Inflammatory macrophage treated with lipopolysaccharide for 1 hour (primary cell): ENCODE measurements at places on chromosomes 7 and 10.

DNA sequence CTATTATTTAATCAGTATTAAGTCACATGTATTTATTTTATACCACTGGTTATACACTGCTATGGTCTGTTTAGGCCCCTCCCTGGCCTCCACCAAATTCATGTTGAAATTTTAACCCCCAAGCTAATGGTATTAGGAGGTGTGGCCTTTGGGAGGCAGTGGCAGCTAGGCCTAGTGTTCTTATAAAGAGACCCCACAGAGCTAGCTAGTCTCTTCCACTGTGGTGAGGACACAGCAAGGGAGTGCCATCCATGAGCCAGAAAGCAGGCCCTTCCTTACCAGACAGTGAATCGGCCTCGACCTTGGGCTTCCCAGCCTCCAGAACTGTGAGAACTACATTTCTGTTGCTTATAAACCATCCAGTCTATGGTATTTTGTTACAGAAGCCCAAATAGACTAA lies 28.7 kb downstream of the RBM48 start:
- DNase-seq = no peak

DNA sequence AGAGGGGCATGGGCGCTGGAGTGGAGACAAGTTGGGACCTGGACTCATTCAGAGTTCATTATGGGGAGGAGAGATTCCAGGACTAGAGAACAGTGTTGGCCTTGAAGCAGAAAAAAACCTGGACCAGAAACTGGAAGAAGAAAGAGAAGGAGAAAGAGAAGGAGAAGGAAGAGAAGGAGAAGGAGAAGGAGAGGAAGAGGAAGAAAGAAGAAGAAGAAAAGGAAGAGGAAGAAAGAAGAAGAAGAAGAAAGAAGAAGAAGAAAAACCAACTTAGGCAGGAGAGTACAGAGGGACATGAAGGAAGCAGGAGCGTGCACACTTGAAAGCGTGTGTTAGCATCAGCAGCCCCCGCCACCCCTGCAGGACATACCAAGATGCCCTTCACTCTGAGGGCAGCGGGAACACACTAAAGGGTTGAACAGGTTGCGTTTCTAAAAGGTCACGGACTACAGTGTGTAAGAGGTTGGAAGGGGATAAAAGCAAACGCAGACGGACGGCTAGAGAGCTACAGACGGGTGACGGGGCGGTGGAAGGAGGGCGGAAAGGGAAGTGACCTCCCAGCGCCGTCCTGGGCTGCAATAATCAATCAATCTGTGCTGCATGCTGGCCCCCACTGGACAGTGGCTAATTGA lies 95.3 kb downstream of the SEC61G start:
- no peak for DNase-seq

DNA sequence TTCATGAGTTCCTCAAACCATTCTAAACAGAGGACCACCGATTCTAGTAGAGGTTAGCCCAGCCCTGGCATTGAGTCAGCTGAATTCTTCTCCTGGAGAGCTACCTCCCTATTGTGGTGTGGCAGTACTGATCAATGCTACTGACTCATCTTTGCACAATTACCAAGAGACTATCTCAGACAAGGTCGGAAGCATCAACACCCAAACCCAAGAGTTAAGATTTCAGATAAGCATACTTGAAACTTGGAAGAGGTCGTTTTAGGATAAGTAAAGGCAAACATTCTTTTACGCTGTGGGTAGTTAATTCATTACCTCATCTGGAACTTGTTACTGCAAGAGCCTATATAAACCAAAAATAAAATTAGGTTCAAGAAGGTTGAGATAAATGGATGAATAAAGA lies 154.6 kb upstream of the NRBF2 start:
- DNase-seq = no peak

DNA sequence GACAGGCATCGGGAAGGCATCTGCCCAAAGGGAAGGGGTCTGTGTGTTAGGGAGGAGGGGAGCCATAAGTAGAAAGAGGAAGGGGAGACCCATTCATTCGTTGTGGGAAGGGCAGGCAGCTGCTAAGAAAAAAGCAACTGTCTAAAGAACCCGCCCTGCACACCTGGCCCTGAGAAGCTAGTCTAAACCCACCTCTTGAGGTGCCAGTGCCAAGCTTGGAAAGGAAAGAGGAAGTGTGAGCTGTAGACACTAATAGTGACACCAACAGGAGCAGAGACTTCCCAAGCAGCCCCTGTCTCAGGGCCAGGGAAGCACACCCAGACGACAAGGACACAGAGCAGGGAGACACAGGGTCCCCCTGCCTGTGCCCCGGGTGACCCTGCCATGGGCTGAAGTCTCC lies 40.8 kb upstream of the PRSS58 start:
- DNase-seq = no peak

DNA sequence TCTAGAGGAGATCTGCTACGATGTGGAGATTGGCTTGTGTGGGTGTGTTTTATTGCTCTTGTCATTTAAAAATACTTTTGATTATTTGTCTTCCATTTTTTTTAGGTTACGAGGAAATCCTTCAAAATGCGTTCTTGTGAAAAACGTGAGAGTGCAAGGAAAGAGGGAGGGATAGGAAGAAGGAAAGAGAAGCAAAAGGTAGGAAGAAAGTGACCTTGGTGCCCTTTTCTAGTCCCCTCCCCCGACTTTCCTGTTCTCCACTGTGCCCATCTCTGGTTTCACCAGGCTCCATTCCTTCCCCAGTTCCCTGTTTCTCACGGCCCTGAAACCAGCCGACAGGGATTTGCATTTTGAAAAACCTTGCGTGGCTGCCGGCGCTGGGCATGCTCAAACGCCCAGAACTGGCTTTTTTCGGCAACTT lies 506 bp upstream of the GNAI1 start:
- DNase-seq = peak; percentile 23

DNA sequence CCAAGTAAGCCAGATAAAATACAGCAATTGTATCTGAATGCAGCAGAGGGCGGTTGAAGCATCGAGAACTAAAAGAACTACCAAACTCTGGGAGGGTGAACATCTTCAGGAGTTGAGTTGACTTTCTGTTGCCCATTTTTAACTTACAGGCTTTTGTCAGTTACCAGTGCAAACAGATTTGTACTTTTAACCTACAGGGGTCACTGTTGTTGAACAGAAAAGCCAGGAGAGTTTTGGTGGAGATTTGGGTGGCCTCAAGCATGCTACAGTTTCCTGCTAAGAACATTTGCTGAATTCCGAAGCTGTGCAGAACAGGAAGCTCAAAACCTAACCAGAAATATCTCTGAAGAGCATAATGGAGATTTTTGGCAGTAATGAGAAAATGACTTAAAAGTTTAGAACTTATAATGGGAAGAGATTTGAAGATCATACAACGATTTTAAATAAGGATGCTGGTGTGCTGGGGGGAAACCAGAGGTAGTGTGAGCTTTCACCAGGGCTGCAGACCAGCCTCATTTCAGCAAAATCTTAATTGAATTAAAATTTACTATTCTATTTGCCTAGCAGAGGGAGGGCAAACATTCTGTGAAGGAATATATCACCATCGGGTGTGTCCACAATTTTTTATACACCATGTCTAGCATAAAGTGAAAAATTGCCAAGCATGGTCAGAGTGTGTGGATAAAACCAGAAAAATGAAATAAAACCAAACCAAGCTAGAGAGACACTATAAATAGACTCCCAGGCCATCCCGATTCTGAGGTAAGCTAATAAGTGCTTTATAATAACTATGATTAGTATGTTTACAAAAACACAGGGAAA lies 208.6 kb upstream of the CCDC6 start:
- DNase-seq = peak; percentile 18

DNA sequence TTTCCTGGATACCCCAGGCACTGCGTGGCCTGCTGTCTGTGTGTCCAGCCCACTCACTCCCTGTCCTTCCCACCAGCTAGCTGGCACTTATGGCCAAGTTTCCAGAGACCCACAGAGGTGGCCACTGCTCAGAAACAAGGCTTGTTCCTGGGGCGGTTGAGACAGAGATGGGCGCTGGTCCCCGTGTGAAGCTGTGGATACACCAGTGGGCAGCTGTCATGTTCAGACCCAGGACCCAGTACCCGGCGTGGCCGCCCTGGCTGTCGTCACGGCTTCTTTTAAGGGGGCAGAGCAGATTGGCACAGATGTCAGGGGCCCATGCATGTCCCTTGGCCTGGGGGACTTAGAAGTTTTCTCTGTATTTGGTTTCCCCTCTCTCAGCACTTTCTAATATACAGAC lies 36.3 kb downstream of the FOXL3 start:
- DNase-seq = no peak

GRCh38 chr7:47249361-47249760 lies 332.6 kb downstream of the TNS3 start:
- no peak for DNase-seq

DNA sequence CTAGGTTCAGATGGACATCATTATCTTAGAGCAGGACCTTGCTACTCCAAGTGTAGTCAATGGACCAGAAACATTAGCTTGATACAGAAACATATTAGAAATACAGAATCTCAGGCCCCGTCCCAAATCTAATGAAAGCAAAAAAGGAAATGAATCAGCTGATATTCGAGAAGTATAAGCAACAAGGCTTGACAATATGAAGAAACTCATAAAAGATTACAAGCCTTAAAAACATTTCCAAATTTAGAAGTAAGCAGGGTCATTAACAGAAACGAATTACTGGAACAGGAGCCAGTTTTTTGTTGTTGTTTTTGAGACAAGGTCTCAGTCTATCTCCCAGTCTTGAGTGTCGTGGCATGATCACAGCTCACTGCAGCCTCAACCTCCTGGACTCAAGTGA lies 40.5 kb upstream of the GSAP start:
- peak; percentile 44 for DNase-seq

DNA sequence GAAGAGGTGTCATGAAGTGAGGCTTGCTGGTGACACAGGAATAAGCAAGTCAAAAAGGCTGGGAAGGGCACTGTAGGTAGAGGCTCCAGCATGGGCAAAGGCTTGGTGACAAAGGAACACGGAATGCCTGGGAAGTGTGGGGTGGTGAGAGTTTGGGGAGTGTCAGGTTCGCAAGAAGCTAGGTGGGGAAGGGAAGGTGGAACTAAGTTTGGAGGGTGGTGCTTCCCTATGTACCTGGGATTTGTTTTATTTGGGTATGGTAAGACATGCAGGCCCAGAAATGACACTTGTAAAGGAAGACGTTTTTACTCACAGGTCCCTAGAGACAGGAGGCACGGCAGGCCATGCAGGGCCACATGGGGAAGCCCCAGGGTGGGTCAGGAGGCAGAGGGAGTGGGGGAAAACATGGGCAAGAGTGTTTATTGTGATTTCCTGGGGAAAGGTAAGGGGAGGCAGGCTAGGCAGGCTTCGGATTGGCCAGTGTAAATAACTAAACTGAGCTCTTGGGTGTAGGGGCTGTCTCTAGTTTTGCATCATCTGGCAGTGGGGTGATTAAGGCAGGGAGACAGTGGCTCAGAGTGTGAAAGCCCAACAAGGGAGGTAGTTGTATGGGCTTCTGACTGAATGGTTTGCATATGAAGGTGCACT lies 52.1 kb downstream of the SH2D4B start:
- DNase-seq = no peak

DNA sequence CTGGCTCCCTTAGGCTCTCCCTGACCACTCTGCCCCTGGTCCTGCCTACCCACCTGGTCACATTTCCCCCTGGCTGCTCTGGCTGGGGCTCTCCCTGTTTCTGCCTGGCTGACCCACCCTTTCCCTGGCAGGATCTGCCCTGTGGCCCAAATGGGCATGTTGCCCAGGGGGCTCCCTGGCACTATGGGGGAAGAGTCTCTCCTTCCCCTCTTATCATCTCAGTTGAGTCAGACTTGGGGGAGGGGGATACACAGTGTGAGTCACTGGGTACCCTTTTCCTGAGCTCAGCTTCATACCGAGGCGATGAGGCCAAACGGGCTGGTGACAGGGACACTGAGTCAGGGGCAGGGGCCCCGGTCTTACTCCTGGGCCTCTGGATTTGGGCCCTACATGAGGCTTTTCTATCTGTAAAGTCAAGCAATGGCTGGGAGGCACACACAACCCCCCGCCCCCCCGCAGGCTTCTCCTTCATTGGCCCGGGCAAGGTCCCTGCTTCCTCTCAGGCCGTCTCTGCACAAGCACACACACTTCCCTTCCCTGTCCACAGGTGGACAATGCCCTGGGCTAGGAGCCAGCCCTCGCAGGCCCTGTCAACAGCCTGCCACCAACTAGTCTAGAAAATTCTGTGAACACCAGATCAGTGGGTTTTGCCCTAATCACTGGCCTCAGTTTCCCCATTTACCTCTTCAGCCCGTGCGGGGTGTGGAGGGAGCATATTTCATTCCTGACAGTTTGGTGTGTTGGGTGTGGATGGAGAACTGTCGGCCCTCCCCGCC lies 627 bp upstream of the FLNC start:
- DNase-seq = no peak

- no peak for DNase-seq
Measured at GRCh38 chr10:51700228-51700817, 928 bp upstream of the CSTF2T start.

DNA sequence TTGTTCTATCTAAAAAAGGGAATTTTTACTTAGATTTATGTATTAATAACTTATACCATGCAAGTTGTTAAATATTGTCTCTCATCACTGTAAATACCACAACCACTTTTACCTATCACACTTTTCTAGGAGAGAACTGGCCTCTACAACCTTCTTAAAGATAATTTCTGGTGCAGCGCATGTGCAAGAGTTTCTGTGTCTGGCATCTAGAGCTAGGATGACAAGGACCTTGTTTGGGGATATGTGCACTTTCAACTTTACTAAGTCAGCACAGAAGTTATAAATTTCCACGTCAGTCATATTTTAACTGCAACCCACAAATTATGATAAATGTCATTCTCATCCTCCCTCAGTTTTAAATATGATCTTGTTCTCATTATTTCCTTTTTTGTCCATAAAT lies 156.9 kb upstream of the ADCY1 start:
- no peak for DNase-seq

GRCh38 chr10:70132098-70133029 lies at the start of gene AIFM2:
Gene AIFM2 (minus strand): TSS chr10:70132825. CDS start chr10:70124084, 8,741 bp downstream.
- DNase-seq = peak; percentile 44

DNA sequence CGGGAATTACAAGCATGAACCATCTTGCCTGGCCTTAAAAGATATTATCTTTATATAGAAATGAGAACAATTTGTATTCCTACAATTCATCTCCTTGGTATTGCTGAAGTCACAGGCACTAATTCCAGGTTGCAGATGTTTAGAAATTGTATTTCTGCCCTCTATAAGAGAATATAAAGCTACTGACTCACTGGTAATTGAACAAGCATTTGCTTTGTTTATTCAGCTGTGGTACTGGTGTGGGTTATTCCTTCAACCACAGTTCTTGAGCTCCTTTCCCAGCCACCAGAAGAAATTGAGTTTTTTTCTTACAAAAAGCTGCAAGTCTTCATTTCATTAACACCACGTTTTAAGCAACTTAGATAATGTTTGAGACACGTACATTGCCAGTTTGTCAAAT lies 29.0 kb upstream of the MPP7 start:
- no peak for DNase-seq

GRCh38 chr7:154474903-154475520 lies 422.8 kb downstream of the DPP6 start:
- no peak for DNase-seq
